ENCODE measurements at places on chromosomes 1 and 21.

- no peak for DNase-seq
These were observed 11.5 kb upstream of the THRAP3 start for GRCh38 chr1:36212782-36213181.

GRCh38 chr1:100506217-100506616 lies 31.7 kb upstream of the GPR88 start:
- DNase-seq, result no peak

GRCh38 chr1:95286479-95286878 lies 52.5 kb downstream of the RWDD3 start:
- DNase-seq, result no peak

- DNase-seq, result peak; percentile 73
These were observed 343.4 kb downstream of the MATN1 start for GRCh38 chr1:30379684-30380624.

DNA sequence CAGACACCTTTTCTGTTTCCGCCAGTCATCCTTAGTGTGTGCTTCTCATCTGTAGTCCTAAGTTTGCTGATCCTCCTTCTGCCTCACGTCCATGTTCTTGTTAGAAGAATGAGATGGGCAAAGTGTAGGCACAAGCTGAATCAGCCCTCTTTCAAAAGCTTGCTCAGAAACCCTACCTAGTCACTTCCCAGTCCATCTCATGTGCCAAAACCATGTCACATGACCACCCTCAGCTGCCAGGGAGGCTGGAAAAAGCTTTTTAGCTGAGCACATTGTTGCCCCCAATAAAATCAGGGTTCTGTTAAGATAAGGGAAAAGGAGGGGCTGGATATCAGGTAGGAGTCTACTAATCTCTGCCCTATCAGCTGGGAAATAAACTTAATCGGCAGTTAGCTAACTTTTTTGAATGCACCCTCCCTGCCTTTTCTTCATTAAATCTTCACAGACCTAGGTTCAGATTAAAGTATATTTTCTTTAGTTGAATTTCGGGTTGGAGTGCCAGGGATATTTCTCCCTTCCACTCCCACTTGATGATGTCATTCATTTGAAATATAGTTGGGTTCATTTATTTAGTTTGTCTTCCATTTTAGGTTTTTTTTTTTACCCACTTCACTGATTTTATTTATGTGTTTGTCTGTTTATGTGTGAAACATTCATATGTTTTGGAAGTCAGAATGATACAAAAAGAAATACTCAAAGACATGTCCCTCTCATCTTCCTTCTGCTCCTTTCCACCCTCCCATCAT lies 129.2 kb downstream of the ROR1 start:
- no peak for DNase-seq

- DNase-seq, result no peak
These were observed 164.3 kb downstream of the KIF26B start for GRCh38 chr1:245319094-245319493.

DNA sequence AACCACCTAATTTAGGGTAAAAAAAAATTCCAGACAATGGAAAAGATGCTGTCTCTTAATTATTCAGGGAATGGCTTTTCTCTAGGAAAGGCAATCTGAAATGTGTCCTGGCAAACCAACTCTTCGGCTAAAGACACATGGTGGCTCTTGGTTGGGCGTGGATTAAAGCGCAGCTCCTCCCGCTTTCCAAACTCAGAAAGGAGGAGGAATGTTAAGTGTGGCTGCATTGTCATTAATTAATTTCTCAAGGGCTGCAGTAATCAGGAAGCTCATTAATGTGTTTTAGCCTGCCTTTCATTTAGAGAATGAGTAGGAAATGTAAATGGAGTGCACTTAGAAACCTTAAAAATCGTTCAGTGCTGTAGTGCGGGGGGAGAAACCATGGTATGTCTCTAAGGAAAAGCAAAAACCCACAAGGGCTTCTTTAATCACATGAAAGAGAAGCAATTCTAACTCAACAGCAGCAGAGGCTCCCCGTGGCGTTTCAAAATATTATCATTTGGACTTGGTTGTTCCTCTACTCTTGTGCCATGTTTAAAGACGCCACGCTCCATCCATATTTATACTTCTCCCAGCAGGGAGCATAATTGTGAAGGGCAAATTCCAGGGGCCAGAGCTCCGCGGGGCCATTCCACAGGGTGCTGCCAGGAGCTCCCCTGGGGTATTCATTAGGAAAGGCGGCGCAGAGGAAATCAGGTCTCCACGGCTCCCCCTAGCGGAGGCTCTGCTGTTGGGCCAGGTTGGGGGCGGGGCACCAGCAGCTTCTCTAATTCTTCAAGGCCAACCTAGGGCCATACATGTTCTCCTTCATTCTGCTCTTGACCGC lies 91.9 kb upstream of the SSX2IP start:
- peak; percentile 66 for DNase-seq

DNA sequence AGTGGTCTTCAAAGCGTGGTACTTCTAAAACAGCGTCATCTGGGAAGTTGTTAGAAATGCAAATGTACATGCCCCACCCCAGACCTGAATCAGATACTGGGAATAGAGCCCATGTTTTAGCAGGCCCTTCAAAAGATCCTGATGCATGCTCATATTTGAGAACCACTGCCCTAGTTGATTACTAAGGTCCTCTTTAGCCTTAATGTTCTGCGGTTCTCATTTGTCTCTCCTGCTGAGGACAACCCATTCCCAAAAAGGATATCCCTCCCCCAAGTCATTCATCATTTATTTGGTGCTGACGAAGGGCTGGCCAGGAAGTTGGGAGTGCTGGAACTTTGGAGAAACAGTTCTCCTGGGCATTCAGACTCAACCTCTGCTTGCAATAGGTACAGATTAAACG lies 92.4 kb upstream of the RALGPS2 start:
- DNase-seq, result no peak

GRCh38 chr1:44151808-44152207 lies 10.4 kb upstream of the KLF18 start:
- no peak for DNase-seq

GRCh38 chr1:117838911-117839310 lies 90.5 kb downstream of the GDAP2 start:
- DNase-seq, result no peak

GRCh38 chr1:219201656-219202055 lies 28.0 kb downstream of the LYPLAL1 start:
- no peak for DNase-seq

DNA sequence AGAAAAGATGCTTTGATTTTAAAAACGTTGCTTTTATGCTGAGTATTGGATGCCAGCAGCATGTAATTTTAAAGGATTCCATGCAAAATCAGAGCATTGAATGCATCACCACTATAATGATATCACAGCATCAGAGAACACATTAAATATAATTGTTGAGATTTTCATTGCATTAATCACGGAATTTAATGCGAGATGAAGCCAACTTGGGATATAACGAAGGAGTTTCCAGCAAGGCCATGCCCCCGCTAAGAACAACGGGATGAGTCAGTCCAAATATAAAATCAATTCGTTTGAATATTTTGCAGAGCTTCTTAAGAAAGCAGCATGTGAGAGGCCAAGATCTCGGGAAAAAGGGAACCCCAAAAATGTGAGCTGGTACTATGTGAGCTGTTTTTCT lies 423.4 kb upstream of the CHRM3 start:
- no peak for DNase-seq

GRCh38 chr1:178986204-178986603 lies 39.5 kb upstream of the FAM20B start:
- DNase-seq, result no peak

- DNase-seq, result no peak
These were observed 36.1 kb downstream of the SLC45A1 start for GRCh38 chr1:8354038-8354437.

DNA sequence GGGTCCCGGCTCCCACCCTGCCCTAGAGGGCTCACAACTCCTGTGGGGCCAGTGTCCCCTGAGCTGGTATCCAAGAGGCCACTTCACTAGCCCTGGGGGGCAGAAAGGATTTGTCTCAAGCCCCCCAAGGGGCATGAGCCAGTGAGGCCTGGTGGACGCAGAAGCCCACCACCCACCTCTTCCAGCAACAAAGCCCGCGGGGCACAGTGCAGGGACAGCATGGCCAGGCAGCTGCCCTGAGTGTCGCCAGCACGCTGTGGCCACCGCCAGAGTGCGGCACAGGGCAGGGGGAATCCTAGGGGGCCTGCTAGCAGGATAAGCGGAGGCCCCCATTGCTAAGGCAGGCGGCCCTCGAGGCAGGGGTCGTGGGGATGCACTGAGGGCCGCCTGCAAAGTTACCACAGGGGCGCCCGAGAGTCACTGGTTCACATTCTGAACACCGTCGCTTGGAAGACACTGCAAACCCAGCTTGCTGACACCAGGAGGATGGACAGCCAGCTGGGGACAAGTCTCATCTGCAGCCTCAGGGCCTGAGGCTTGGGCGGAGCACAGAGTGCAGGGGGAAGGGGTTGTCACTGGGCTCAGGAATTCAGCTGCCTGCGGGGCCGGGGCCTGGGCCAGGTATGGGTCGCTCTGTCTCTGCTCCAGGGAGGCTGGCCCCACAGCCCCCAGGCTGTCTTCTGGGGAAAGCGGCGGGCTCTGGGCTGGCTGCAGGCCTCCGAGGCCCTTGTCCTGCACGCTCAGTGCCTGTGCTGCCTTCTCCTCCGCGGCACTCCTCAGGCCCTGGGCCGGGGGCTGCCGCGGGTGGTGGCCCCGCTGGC lies 26.8 kb downstream of the SLC19A1 start:
- DNase-seq, result no peak

DNA sequence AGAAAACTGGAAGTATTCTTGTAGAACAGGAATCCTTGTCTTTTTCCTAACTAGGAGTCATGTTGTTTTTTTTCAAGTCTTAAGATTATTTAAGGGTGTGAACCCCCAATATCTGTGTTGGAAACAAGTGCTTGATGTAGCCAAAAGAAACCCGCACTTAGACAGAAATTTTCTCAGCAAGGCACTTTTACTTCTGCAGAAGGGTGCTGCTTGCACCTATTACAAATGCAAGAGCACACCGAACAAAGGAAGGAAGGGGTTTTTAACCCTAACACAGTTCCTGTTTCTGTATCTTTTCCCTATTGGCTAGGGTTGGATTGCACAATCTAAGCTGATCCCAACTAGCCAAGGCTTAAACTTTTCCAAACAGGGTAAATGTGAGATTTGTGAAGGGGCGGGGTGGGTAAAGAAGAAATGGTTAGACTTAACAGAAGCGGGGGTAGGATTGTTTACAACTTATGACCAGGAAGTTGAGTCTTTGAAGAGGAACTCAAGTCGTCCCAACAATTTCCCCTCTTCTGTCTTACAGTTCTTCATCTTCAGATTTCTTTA lies 75.1 kb downstream of the ZFYVE9 start:
- no peak for DNase-seq

GRCh38 chr21:44434936-44435635 lies 20.2 kb upstream of the LRRC3 start:
- DNase-seq, result no peak
